ENCODE measurements at places on chromosomes 16 and 17.

DNA sequence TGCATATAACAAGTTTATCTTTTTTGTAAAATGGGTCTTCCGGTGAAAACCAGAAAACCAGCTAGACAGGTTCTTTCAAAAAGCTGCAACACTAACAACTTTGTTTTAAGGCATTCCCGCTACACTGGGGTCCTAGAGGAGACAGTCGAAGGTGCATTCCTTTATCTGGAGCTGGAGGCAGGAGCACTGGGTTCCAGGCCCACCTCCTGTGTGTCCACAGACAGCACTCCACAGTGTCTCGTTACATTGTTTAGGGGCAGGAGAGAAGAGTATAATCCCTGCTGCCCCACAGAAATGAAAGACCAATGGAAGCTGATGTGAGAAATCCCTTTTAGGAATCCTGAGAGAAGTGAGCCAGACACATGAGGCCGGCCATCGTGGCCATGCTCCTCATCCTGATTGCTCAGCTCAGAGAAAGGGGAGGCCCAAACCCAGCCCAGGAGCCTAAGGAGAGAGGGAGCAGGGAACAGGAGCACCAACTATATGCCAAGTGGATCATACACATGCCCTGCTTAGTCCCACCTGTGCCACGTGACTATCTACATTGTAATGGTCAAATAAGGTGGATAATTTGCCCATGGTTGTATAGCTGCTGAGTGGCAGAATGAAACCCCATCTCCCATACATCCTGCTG is 59.5 kb downstream of the CCDC182 start:
- DNase-seq, result no peak

DNA sequence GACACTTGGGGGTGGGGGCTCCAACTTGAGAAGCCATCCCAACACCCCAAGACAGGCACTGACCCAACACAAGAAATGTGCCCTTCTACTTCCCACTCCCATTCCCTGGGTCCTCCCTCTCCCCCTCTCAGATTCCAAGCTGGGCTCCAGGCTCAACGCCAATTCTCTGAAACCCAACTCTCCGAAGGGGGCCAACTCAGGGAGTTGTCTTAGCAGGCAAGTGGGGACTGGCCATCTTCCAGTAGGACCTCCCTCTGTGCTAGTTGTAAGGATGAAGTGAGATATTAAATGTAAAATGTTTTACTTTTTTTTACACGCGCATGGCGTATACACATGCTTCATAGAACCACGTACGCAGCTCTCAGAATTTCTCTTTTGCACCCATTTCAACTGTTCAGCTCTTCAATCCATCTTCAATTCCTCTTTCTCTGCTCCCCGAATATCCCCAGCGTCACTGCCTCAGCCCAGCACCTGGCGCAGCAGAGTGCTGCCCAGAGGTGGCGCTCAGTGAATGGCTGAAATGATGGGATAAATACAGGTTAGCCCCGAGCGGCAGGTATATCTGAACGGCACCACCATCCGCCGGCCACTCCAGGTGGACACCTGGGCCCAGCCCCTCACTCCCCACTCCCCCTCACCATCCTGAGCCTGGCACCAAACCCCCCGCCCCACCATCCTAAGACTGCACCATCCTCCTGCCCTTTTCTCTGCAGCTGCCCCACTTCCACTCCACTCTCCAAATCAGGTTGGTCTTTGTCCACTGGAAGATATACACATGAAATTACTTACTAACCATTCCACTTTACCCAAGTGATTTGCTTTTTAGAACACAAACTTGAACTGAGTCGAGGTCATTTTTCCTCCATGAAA is 43.9 kb upstream of the TNRC6C start:
- DNase-seq, result no peak

GRCh38 chr17:66855204-66855603 is 20.3 kb downstream of the CACNG5 start:
- no peak for DNase-seq

- no peak for DNase-seq
These were observed 1373.8 kb upstream of the GOT2 start for GRCh38 chr16:60107871-60108270.

- no peak for DNase-seq
These were observed 1.9 kb downstream of the HS3ST2 start for GRCh38 chr16:22815863-22816262.

GRCh38 chr17:79674506-79675412 is 56.0 kb upstream of the ENPP7 start:
- DNase-seq, result no peak

DNA sequence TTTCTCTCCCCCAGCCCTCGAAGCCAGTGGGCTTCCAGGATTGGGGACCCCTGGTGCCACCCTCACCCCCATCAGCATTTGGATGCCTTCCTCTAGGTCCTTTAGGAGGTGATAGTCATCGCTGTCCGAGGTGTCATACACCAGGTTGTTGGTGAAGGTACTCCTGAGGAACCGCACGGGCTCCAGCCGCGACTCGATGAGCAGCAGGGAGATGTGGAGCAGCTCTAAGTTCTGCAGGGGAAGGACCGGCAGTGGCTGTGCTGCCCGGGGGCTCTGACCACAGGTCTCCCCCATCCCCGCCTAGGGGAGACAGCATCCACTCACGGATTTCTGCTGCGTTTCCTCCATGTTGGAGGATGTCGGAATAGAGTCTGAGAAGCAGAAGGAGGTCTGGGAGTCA is 962 bp downstream of the CSHL1 start:
- no peak for DNase-seq

DNA sequence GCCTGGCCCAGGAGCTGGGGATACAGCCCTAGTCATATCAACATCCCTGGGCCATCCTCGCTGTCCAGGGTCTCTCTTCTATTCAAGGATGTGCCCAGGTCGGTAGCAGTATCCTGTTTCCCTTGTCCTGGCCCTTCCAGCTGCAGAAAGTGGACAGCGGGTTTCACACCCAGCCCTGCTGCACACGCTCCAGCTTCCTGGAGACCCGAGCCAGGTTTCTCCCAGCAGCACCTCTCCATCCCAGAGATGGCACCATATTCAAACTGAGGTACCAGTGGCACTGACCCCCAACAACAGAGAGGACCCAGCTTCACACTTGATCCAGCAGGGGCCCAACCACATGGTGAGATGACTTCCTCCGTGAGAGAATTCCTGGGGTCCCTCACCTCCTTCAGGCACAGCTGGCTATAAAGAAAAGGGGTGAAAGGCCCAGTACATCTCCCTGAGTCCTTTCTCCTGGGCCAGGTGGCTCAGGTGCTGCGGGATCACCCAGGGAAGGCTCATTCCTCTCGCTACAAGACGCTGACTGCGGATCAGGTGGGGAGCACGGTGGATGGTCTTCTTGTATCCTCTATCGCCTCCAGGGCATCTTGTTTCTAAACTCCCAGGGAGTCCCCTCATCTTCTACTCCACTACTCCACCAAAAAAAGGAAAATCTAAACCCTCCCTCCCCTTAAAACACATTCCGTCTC is 1.4 kb downstream of the CUEDC1 start:
- no peak for DNase-seq

GRCh38 chr16:53822936-53823529 is 119.1 kb downstream of the FTO start:
- DNase-seq, result peak; percentile 51

DNA sequence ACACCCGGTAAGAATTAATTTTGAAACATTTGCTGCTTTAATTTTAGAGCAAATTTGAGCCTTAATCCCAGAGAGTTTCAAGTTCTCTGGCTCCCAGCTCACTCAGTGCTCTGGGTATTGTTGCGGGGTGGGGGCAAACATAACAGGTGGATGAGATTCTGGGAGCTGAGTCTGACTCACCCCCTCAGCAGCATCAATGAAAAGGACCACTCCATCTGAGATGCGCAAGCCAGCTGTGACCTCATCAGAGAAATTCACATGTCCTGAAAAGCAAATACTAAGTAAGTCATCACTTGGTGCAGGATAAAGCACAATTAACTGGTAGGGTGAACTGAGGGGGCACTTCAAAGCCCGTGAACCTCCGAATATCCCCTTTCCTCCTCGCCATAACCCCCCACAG is 19.9 kb downstream of the EFTUD2 start:
- no peak for DNase-seq

DNA sequence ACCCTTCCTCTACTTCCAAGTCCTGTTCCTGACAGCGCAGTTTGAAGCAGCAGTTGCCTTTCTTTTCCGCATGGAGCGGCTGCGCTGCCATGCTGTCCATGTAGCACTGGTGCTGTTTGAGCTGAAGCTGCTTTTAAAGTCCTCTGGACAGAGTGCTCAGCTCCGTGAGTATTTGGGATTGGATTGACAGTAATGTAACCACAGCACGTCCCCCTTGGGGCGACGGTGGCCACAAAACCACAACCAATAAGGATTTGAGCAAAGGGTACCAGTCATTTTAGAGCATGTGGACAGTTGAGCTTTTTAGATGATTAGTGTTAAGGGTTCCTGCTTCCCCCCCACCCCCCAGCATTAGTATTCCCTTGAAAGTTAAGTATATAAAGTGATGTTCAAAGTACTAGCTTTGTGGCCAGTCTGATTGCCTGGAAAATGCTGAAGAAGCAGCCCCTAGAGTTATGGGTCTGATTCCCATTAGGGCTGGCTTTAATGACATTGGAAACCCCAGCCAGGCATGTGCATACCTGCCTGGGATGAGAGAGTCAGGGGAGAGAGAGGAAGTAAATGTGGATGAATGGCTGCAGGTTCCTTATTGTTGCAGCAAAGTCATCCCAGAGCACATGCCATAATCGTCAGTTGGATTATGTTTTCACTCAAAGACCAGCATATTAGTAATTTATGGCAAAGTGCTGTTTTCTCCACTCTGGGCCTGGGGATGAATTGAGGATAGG is 31.6 kb upstream of the SLC12A3 start:
- no peak for DNase-seq

GRCh38 chr16:89123001-89123830 is 29.6 kb downstream of the ACSF3 start:
- no peak for DNase-seq

- DNase-seq, result no peak
These were observed 33.0 kb upstream of the PMP22 start for GRCh38 chr17:15298176-15298575.

- DNase-seq, result peak; percentile 55
These were observed 15.6 kb upstream of the ZFPM1 start for GRCh38 chr16:88437367-88437964.

DNA sequence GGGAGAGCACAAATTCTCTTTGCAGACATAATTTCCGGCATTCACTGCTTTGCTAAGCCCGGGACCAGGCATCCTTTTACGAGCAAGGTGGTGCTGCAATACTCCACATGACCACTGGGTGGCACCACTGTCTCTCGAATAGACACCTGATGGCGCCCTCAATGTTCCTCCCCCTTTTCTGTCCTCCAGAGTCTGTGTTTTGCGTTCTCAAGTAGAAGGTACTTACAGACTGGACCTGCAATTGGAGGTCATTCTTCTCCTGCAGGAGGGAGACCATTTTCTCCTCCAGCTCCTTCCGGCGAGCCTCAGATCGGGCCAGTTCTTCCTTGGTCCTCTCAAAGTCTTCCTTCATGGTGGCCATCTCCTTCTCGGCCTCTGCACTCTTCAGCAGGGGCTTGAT is 45.2 kb downstream of the MYH13 start:
- peak; percentile 68 for DNase-seq

DNA sequence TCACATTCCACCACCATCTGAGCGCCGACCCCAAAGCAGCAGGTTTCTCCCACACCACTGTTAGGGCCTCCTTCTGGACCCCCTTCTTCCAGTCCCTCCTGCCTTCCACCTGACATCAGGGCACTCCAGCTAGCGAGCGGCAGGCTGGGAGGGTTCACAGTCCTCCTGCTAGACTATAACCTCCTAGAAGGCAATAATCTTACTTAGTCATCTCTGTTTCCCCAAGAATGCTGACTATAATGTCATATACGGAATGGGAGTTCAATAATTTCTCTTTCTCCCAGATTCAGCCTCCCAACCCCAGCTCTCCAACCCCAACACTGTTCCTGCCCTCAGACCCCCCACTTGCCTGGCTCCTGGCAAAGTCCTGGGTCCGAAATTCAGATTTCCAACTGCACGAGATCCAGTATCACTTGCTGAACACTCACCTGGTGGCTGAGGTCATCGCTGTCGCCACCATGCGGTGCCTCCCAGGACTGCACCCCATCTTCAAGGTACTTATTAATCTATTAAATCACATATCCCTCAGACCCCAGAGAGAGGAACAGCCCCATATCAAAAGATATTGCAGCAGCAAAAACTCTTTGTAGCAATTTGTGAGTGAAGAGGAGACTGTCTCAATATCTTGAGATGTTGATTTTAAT is 5.6 kb downstream of the ALOX12 start:
- DNase-seq, result peak; percentile 34

GRCh38 chr17:57895382-57896060 is 45.7 kb upstream of the MRPS23 start:
- DNase-seq, result no peak

- DNase-seq, result no peak
These were observed 2.2 kb downstream of the CRISPLD2 start for GRCh38 chr16:84821728-84822689.

- no peak for DNase-seq
These were observed 129.1 kb downstream of the AIPL1 start for GRCh38 chr17:6305613-6306360.

DNA sequence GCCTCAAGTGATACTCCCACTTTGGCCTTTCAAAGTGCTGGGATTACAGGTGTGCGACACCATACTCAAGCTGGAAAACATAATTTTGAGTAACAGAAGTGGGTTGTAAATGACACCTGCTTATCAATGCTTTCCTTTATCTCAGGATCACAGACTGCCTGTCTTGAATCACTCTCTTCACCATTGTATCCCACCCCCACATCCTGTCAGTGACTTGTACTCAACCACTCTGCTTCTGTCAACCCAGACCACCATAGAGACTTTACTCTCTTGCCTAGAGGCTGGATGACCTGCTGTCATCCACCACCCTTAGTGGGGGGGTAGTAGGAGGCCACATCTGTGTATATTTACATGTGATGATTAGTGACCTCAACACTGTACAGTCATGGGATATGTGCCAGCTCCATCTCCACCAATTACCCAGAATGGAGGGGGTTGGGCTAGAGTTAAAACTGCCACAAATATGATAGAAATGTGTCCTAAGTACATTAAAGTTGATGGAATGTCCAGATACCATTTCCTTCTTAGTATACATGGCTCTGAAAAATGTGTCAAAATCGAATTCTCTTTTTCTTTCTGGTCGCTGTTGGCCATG is 338.7 kb downstream of the GRIN2A start:
- no peak for DNase-seq

GRCh38 chr16:81821436-81822128 is 42.5 kb downstream of the PLCG2 start:
- no peak for DNase-seq

- DNase-seq, result no peak
These were observed 8.7 kb upstream of the GINS2 start for GRCh38 chr16:85697431-85697830.

GRCh38 chr17:39556423-39556822 is 51.3 kb downstream of the NEUROD2 start:
- no peak for DNase-seq

- DNase-seq, result no peak
These were observed 518.6 kb upstream of the WSB1 start for GRCh38 chr17:26775219-26775822.

- no peak for DNase-seq
These were observed 144.6 kb downstream of the SNX29 start for GRCh38 chr16:12120982-12121652.

GRCh38 chr16:66639091-66639885 is 34.8 kb downstream of the CMTM3 start:
- DNase-seq, result no peak
